ENCODE measurements at places on chromosomes 16 and 17. TPM values are rescaled to one million over a fixed set of nuclear protein-coding genes. Genes with fewer than 3 reads are reported as not detected.
A peak's percentile ranks its signal among the peaks of the same experiment; 100 is the strongest.

- peak; percentile 44 for DNase-seq
Observed at GRCh38 chr16:85019659-85020245, 7.8 kb upstream of the KIAA0513 start.

DNA sequence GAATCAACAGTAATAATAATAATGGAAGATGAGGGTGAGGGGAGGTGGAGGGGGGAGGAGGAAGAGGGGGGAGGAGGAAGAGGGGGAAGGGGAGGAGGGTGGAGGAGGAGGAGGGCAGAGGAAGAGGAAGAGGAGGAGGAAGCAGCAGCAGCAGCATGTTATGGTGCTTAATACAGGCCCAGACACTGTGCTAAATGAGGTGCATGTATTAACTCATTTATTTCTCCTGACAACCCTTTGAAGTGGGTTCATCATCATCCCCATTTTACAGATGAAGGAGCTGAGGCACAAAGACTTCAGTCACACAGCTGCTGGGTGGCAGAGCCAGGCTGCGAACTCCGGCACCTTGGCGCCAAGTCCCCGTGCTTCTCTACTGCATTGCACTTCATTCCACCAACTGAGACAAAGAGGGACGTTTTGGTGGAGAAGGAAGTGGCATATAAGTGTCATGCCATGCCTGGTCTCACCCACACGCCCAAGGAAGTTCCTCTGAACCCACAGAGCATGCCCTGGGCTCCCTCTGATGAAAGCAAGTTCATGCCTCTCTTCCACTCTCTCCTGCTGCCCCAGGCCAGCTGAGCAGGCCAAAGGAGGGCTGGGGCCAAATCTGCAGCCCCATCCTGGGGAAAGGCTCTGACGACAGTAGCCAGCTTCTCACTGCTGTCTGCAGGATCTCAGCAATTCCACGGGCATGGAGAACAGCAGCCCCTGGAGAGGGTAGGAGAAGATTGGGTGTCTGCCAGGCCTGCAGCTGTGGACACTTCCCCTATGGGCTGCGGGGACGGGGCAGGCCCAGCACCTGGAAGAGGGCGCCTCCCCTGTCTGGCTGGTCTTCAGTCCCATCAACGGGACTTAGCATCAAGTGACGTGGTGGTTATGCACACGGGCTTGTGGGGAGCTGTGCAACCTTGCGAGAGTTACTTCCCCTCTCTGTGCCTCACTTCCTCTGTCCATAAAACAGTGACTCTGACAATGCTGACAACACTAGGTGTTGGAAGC, 21.8 kb downstream of the XYLT1 start:
- DNase-seq = no peak

- no peak for DNase-seq
Observed at GRCh38 chr17:35817196-35817595, 7.9 kb downstream of the TAF15 start.

GRCh38 chr16:10751291-10751697, 7.7 kb downstream of the NUBP1 start:
- DNase-seq = no peak

DNA sequence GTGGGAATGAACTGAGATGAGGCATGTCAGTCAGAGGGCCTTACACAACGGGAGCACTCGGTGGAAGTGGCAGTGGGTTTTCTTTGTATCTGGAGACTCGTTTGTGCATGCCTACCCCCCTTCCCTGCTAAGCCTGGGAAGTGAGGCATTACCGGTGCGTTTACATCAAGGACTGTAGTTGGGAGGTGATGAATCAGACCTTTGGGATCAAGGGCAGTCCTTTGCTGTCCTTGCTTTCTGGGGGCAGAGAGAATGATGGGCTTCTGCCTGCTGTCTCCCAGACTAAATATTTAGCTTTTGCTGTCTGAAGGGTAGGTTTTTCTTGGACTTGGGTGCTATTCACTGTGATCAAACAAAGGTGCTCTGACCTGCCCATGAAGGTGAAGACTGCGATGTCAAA, 83.0 kb downstream of the WWP2 start:
- DNase-seq = no peak

KRTAP17-1 gene
- total RNA-seq = not detected

Data from bronchial epithelial cell (primary cell).